ENCODE measurements at places on chromosomes 12 and 14. TPM values are rescaled to one million over a fixed set of nuclear protein-coding genes. Genes with fewer than 3 reads are reported as not detected.

ADAMTS20 gene
- total RNA-seq: not detected

POLR3B gene
- 9.9 TPM for total RNA-seq

TMEM229B gene
- 0.77 TPM for total RNA-seq

RNASE9 gene
- not detected for total RNA-seq

PTPN6 gene
- total RNA-seq: 0.26 TPM

ENDOU gene
- total RNA-seq: 0.17 TPM

PKP2 gene
- under 0.01 TPM for total RNA-seq

LRP1-AS gene
- not detected for total RNA-seq

TMEM179 gene
- total RNA-seq: under 0.01 TPM

CELA1 gene
- not detected for total RNA-seq

KLRG1 gene
- 1.0 TPM for total RNA-seq

LRCOL1 gene
- 0.17 TPM for total RNA-seq

DEPDC4 gene
- 1.2 TPM for total RNA-seq

SMOC1 gene
- not detected for total RNA-seq

LHX5 gene
- total RNA-seq: not detected

CAPZA3 gene
- not detected for total RNA-seq

MMP19 gene
- total RNA-seq: 7.1 TPM

DLGAP5 gene
- total RNA-seq: 8.1 TPM

RAD9B gene
- total RNA-seq: 0.77 TPM
